Astrocyte (in vitro differentiated cells and primary cell): ENCODE measurements at places on chromosomes 3 and 15.

DNA sequence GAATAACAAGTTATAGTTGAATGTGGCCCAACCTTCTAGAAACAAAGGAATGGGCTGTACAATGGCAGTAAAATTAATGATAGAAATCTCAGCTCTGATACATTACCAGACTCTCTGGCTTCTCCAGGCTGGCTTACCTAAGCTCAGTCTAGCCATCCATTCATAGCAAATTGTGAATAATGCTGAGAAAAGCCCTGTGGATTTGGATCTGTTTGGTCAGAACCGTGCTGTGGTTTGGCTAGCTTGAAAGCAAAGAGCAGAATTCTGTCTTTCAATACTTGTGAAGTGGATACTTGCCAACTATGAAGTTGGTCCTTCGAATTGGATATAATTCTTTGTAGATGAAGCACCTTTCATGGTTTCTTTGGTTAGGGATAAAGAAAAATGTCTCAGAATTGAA is 199.1 kb downstream of the EPHA3 start:
- H3K4me1 ChIP-seq: no peaks in the 10 kb centered on the region
- no peak overlapping the region for H3K4me3 ChIP-seq
- peak; percentile 84 for DNase-seq
- no peaks in the 10 kb centered on the region for H3K36me3 ChIP-seq
- no peak overlapping the region for H3K27ac ChIP-seq
- H3K27me3 ChIP-seq: no peaks in the 10 kb centered on the region

GRCh38 chr3:170471149-170471548 is 52.5 kb downstream of the CLDN11 start:
- H3K27ac ChIP-seq: no peak overlapping the region
- no peak overlapping the region for H3K4me3 ChIP-seq
- DNase-seq: no peak
- no peaks in the 10 kb centered on the region for H3K27me3 ChIP-seq
- H3K4me1 ChIP-seq: no peaks in the 10 kb centered on the region

GRCh38 chr15:41965441-41966413 is 6.6 kb downstream of the EHD4 start:
- peak; percentile 77 for DNase-seq
- H3K27ac ChIP-seq: no peak overlapping the region
- peaks cover 30% of the 10 kb centered on the region for H3K4me1 ChIP-seq
- H3K36me3 ChIP-seq: no peaks in the 10 kb centered on the region

DNA sequence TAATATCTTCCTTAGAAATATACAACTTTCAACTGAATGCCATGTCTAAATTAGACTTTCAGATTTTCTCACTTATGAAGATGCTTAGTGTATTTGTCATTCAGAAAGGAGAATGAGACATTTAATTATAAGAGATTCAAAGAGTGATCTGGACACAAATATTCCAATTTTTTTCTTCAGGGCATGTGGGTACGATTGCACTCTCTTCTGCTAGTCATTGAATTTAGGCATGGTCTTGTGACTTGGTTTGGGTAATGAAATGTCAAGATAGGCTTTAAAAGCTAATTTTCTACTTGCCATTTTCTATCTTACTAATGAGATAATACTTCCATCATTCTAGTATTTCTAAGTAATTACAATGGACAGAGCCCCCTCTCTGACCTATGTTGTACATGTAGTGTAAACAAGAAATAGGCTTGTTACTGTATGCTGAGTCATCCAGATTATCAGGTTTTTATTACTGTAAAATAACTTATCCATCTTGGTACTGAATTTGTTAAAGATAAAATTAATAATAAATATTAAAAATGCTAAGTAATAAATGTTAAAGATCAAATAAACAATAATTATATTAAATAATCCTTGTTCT is 770.8 kb upstream of the BCHE start:
- H3K4me3 ChIP-seq: no peak overlapping the region
- no peaks in the 10 kb centered on the region for H3K27me3 ChIP-seq
- H3K36me3 ChIP-seq: no peaks in the 10 kb centered on the region
- no peak overlapping the region for H3K27ac ChIP-seq
